Suprapubic skin (tissue), 4 donors: ENCODE measurements at places on chromosomes 2 and 18. TPM values are rescaled to one million over a fixed set of nuclear protein-coding genes. Genes with fewer than 3 reads are reported as not detected.

The KCTD1 gene
- total RNA-seq, result 74.2 TPM

The CRYGA gene
- not detected for total RNA-seq

The ZNF521 gene
- 8.5 TPM for total RNA-seq

The ZNF516 gene
- 55.4 TPM for total RNA-seq

The FRZB gene
- total RNA-seq, result 10.7 TPM

The AQP12B gene
- not detected for total RNA-seq

The ALPI gene
- not detected for total RNA-seq

The IL1R2 gene
- total RNA-seq, result 103 TPM

The HOXD1 gene
- not detected for total RNA-seq

The PIAS2 gene
- 17.0 TPM for total RNA-seq

The KLF11 gene
- 56.6 TPM for total RNA-seq

The ALMS1 gene
- total RNA-seq, result 12.3 TPM
